Stimulated activated memory B cell treated with anti-CD40 and anti-IgM and Interleukin-4, amounts not matched to agents 10 μg/mL and 1 μg/mL and 100 μg/mL, for 72 hours (primary cell): ENCODE measurements at places on chromosomes 7 and 10.

GRCh38 chr7:151830121-151830830 is 46.6 kb downstream of the PRKAG2 start:
- no peak for ATAC-seq

- no peak for ATAC-seq
Measured at GRCh38 chr10:65143723-65144122, 1622.5 kb downstream of the REEP3 start.

DNA sequence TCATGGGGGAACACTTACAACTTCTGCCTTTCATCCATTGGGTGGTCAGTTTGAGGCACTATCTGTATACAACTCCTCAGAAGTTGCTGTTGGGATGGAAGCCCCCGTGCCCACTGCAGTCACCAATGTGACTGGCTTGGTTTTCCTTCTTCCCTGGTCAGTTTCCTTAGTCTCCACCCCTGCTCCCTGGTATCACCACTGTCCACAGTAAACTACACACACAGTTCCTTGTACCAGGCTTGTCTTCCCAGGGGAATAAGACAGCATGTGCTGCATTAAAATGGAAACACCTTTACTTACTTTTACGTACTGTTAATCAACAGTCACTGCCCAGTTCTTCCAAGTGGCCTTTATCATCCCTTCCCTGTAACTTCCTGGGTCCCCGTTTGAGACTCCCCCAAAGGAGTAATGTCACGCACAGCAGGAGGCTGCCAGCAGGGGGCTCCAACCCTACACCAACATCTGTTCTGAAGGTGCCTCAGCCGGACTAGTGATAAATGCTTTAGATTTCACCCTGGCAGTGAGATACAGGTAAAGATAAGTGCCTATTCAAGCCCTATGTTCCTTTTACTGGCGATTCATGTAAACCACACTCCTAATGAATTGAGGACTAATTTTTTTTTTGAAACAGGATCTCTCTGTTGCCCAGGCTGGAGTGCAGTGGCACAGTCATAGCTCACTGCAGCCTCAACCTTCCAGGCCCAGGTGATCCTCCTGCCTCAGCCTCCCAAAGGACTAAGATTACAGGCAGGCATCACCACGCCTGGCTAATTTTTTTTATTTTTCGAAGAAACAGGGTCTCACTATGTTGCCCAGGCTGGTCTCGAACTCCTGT is 45.3 kb upstream of the PIK3AP1 start:
- peak; percentile 78 for ATAC-seq

GRCh38 chr10:108384378-108384777 is 1219.9 kb upstream of the SORCS1 start:
- no peak for ATAC-seq

GRCh38 chr7:81150951-81151361 is 232.1 kb upstream of the SEMA3C start:
- no peak for ATAC-seq

DNA sequence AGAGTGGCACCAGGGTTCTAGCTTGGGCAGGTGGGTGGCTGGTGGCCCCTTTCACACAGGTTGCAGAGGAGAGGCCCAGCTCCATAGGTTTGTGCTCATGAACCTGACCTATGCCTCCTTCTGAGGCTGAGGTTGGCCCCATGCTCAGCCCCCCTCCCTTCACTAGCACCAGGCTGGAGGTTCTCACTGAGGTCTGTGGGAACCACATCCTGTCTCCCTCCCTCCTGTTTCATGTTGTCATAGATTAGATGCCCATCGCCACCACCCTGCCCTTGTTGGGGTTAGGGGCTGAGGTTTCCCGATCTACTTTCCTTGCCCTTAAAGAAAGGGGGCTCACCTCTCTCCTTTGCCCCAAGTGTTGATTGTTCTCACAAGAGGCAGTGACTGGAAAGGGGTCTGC is 14.7 kb downstream of the NEUROG3 start:
- peak; percentile 32 for ATAC-seq

DNA sequence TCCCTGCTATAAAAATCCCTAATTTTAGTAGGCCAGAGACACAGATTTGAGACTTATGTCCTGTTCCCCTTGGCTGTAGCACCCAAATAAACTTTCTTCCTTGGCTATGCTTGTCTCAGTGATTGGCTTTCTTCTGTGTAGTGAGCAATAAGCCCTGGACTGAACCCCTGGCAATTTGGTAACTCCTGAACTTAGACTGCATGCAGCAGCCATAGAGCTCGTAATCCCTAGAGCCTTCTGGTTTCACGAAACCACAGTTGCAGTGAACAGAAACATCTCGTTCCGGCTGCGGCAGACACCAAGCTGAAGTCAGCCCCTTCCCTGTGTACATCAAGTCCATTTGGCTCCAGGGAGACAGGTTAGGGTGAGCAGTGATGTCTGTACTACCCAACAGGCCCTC is 172.2 kb downstream of the LYZL1 start:
- ATAC-seq = no peak

GRCh38 chr7:127899411-127899810 is 131.8 kb downstream of the LRRC4 start:
- ATAC-seq = no peak

DNA sequence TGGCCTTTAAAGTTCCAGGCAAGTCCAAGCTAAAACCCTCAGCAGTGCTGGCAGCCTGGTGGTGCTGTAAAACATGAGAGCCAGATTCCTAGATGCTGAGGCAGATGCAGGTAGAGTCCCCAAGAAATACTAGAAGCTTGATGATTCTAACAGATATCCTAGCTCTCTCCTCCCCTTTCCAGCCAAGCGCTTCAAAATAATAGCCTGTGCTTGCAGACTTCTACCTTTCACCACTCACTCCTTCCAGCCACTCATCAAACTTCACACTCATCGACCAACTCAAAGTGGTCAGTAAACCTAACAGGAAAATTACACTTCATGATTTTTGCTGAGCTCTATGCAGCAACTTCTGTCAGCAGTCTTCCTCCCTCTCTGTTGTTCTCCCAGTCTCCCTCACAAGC is 50.2 kb downstream of the LMBR1 start:
- ATAC-seq = no peak

DNA sequence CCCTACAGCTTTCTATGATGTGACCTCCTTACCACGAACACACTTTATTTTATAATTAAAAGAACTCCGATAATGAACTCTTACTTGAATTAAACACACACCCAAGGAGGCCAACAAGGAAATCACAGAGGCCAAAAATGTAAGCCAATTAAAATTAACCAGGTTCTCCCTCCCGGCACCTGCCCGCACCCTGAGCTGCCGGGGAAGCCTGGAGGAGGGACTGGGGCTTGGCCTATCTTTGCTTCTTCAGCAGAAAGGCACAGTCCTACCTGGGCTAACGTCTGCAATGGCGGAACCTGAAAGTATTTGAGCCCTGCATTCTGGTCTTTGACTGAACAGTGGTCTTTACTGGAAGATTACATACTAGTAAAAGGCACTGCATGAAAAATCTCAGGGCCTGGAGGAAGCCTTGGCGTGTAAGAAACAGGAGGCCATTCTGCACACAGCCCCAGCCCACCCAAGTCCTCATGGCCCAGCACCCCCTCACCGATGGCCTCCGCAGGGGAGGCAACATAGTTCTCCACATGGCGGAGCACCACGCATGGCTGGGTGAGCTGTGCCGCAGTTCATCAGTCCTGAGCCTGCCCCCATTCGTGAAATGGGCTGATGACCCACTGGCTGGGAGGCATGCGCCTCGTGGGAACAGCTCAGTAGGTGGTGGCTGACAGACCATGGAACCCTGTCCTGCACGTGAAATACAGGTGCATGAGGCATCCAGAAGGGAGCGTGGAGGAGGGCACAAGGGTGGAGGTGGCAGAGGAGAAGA is 173.8 kb downstream of the PARD3 start:
- ATAC-seq = no peak

- no peak for ATAC-seq
Measured at GRCh38 chr7:144437370-144438191, 34.1 kb upstream of the NOBOX start.

GRCh38 chr7:70487428-70487827 is 644.5 kb upstream of the GALNT17 start:
- ATAC-seq = no peak

DNA sequence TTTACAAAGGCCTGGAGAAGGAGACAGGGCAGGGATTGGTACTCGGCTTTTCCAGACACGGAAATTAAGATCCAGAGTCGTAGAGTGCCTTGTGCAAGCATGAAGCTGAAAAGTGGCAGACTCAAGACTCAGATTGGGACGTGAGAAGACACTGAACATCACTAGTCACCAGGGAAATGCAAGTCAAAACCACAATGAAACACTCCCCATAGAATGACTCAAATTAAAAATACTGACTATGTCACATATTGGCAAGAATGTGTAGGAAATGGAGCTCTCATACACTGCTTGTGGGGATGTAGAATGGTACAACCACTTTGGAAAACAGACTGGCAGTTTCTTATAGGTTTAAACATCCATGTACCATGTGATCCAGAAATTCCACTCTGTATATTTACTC is 472.0 kb downstream of the RPS24 start:
- ATAC-seq = no peak

DNA sequence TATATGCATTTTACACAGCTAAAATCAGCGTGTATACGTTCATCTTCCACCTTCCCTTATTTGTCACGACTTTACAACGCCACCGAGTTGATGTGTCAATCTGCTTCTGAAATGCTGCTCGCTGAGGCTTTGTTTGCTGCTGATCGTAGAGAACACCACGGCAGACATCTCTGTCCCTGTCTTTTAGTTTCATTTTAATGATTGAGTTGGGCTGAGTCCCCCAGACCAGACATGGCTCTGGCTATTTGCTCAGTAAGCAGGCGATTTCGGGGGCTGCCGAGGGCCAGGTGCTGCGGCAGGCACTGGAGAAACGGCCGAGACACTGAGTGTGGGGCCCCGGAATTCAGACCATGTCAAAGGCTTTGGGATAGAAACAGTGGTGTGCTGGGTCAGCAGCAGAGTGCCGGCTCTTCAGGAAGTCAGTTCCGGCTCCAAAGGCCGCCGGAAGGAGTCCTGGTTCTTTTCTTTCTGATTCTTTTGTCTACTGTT is 5.0 kb downstream of the LRRC27 start:
- ATAC-seq = no peak

- ATAC-seq = no peak
Measured at GRCh38 chr7:40918701-40919271, 784.0 kb downstream of the SUGCT start.

- ATAC-seq = no peak
Measured at GRCh38 chr10:5668429-5668828, 2.0 kb upstream of the ASB13 start.

GRCh38 chr10:15705298-15705697 is 14.4 kb downstream of the ITGA8 start:
- ATAC-seq = no peak

DNA sequence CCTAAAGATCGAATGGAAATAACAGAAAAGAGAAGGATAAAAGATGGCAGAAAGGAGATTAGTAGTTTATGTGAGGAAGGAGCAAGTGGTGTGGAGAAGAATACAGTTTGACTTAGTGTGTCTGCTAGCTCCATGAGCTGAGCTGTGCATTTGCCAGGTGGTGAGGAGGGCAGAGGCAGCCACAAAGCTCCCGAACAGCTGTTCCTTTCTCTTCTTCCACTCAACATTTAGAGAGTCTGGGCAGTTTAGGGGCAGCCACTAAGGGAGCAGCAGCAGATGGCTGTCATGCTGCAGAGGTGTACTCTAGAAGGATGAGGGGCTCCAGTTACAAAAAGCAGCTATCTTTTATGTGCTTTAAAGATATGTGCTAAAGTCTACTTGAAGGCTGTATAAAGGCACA is 674.4 kb downstream of the GRM8 start:
- no peak for ATAC-seq

DNA sequence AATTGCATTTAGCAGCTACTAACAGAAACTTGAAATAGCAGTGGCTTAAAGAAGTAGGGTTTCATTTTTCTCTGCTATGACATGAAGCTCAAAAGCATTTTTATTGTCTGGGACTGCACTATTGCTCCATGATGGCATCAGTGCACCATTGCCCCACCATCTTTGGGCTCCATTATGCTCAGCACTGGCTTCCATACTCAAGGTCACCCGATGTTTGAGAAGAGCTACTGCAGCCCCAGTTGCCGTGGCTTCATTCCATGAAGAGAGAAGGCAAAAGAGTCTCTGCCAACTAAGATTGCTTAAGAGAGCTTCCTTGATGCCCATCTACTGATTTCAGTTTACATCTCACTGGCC is 192.2 kb upstream of the LRGUK start:
- ATAC-seq = no peak

GRCh38 chr7:29444267-29444666 is 119.4 kb upstream of the PRR15 start:
- no peak for ATAC-seq

- no peak for ATAC-seq
Measured at GRCh38 chr7:130821864-130822263, 87.9 kb upstream of the KLF14 start.

DNA sequence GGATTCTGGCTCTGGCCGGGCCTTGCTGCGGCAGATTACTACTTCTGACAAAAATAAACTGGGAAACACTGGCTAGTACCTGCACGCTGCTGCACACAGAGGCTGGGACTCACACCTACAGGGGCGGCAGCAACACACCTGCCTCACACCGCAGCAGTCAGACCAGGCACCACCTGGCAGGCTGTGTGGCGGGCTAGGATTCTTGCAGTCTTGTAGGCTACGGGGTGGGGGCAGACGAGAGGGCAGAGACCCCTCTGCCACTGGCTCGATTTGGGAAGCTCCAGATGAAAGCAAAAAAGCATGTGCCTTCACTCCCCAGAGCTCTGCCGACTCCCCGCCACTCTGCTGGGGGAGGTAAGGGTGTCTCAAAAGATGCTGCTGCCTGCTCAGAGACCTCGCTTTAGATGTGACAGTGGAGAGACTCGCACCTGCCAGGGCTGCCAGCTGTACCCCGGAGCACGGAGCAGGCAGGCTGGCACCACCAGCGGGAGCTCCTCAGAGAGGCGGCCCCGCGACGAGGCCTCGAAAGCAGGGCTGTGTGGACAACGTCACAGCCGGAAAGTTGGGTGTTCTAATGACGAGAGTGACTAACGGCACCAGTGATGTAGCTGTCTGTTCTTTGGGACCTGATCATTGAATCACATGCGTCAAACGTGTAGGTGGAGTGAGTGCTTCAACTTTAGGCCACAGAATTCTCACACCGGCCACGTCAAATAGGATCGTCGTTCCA is 250.5 kb downstream of the ZMYND11 start:
- no peak for ATAC-seq

DNA sequence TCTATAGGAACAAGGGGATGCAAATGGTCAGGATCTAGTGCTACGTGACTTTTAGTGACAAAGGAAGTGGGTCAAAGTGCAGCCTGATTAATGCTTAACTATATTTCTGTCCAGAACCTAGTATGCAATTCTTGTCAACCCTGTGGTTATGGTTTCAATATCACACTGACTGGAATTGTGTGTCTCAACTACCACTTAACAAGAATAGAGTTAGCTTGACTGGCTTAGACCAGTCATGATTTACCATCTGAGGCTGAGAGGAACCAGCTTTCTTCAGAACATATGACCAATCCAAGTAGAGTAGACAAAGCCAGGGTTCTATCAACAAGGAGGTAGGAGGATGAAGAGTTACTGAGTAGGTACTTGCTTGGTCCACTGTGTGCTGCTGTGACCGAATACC is 54.4 kb downstream of the MYPN start:
- peak; percentile 61 for ATAC-seq
